ENCODE measurements at places on chromosomes 1 and 21.

- DNase-seq = no peak
These were observed 33.7 kb downstream of the TBX15 start for GRCh38 chr1:118954301-118954905.

DNA sequence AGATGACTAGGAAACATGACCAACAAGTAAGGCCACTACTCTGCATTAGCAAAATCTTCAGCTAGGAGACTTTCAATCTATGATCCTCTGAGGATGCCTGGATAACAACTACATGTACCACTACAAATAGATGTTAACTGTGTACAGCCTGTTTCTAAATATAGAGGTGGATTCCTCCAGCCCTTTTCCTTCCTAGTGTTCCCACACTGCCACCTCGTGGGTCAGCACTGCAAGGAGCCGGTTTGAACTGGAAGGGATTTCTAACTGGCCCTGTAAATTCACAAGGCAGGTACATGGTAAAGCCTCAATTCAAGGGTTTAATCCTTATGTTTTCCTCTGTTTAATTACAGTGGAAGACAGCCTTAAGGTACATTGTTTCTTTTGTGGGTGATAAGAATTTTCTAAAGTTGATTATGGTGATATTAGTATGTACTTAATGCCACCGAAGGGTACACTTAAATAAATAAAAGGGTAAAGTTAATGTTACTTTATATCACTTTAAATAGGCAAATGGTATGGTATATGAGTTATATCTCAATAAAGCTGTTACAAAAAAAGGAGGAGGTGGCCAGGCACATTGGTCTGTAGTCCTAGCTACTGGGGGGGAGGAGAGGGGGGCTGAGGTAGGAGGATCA is 14.4 kb downstream of the SMYD3 start:
- peak; percentile 90 for DNase-seq

DNA sequence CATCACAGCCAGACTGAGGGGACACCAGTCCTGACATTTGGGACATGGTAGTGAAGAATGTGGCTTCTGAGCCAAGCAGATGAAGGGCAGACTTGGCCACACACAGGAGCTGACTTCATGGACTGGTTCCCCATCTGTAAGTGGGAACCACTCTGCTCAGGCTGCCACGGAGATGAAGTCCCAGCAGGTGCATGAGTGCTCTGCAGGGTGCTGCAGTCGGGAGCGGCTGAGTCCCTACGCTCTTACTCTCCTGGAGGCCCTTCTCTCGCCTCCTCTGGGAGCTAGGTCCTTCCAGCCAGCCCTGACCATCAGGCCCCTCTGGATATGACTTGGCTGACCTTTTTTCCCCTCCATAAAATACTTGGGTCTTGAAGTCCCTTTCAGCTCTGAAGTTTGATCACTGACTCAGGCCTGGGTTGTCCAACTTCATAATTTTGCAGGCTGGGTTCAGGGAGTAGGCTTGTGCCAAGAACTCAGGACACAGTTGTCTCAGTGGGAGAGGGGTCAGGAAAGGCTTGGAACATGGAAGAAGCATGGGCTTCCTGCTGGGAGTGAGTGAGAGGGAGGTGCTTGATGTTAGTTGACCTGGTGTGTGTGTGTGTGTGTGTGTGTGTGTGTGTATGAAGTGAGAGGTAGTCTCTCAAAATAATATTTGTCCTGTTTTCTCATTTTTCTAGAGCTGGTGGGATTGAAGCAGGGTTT is 21.0 kb upstream of the EPS8L3 start:
- DNase-seq = no peak

GRCh38 chr21:14523234-14523633 is 22.9 kb downstream of the SAMSN1 start:
- no peak for DNase-seq

DNA sequence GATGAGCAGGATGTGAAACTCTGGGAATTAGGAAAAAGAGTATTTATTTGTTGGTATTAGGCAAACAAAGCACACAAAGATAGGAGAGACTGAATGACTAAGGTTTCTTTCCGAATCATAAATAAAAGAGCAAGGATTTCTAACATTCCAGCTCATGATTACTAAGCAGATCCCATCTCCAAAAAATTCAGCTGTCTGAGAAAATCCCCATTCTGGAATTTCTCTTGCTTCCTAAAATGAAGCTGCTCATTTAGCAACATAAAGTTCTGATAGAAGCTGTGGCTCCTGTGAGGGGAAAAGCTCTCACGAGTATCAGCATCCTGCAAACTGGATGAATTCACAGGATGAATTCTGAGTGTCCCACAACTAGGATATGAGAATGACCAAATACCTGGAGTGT is 6.7 kb upstream of the SH2D5 start:
- DNase-seq = no peak

GRCh38 chr1:2269193-2269921 is 41.2 kb downstream of the SKI start:
- no peak for DNase-seq

DNA sequence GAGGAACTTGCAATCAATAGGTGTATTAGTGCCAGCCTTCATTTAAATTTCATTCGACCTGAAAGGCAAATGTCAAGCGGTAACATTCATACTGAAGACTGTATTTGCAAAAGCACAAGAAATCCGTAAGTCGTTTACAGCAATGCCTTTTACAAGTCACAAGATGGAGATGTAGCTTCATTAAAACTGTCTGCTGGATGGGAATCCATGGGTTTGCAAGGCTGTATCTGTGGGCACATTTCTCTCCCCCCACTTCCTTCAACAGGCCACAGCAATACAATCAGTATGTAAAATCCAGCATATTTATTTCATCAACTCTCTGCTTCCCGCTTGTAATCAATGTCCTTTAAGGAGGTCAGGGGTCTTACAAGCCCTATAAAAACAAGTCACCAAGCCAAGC is 147.1 kb downstream of the SLC45A1 start:
- no peak for DNase-seq

DNA sequence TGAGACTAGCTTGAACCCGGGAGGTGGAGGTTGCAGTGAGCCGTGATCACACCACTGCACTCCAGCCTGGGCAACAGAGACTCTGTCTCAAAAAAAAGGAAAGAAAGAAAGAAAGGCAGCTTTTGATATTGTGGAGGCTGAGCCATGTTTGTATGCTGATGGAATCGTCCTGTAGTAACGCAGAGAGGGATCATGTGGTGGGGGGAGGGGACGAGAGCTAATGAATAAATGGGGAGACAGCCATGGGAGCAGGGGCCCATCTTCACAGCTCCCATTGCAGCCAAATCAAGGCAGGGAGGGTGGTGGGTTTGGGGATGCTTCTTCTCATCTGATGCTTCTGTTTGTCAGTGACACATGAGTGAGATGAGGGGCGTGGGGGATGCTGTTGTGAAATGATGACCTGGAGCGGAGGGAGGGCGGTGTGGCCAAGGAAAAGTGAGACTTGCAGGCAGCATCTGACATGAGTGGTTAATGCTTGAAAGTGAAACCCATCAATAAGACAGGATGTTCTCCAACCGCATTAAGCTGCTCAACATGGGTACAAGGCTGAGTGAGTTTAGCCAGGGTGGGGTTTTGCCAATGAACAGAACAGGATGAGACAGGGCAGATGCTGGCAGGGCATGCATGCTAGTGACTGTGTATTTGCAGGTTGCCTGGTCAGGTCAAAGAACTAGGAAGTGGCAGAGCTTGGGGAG is 16.7 kb downstream of the SPATA21 start:
- no peak for DNase-seq

DNA sequence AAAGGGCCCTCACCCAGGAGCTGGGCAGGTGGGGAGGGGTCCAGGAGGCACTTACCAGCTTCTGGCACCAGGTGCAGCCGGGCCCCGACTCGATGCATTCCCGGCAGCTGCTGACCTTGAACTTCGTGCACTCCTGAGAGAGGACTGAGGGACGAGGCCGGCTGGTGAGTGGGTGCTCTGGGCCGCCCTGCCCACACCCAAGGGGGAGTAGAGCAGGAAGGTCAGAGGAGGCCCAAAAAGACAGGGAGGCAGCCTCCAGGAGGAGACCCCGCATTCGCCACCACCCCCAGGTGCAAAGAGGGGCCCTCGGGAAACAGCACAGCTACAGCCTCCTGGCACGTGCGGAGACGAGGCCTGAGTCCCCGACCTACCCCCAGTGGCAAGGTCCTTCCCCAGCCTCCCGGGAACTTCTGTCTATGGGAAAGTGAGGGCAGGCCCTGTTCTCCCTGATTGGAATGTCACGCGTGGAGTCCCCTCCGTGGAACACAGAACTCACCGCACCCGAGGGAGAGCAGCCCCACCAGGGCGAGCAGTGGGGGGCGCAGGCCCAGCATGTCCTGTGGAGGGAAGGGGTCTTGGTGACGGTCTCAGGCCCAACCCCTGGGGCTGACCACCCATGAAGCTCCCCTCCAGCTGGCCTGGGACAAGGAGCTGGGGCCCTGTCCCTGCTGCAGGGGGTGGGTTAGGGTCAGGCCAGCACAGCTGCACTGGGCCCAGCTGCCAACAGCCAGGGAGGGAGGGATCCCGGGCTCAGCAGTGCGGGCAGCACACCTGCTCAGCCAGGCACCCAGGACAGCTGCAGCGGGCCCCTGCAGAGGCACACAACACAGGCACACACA is 10.3 kb downstream of the ITGB2 start:
- no peak for DNase-seq

- DNase-seq = no peak
These were observed 2.6 kb downstream of the PTTG1IP start for GRCh38 chr21:44870748-44871495.

DNA sequence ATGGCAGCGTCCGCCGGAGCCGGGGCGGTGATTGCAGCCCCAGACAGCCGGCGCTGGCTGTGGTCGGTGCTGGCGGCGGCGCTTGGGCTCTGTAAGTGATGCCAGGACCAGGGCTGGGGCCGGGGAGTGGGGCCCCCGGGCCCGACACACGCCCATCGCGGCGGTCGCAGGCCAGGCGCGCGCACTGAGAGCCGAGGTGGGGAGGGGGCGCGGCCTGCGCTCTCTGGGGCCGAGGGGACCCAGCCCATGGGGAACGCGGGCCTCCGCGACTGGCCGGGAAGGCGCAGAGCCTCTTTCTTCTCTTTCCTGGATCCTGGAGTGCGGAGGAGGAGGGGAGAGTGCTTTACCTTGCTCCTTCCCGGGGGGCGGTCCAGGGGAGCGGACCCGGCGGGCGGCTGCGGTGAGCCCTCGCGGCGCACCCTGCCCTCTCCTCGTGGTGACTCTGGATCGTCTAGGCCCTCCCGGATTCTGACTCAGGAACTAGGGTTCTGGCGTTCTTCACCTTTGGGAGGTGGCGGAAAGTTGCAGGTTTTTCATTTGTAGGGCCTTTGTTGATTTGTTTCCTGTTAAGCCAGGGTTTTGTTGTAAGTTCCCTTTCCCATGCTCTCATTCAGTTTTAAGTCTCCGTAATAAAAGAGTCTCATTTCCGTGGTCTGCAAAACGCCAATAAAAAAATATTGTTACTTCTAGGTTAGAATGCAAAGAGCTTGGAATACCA is 529 bp downstream of the MPZL1 start:
- no peak for DNase-seq

DNA sequence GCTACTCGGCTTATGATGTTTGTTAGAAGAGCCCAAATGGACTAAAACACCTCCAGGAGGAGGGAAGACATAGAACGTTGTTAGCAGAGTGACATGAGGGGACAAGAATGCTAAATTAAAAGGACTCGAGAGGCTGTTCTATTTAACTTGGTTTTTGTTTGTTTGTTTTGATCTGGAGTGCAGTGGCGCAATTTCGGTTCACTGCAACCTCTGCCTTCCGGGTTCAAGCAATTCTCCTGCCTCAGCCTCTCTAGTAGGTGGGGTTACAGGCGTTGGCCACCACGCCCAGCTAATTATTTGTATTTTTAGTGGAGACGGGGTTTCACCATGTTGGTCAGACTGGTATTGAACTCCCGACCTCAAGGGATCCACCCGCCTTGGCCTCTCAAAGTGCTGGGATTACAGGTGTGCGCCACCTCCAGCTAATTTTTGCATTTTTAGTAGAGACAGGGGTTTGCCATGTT is 5.1 kb upstream of the HNRNPU start:
- DNase-seq = no peak

DNA sequence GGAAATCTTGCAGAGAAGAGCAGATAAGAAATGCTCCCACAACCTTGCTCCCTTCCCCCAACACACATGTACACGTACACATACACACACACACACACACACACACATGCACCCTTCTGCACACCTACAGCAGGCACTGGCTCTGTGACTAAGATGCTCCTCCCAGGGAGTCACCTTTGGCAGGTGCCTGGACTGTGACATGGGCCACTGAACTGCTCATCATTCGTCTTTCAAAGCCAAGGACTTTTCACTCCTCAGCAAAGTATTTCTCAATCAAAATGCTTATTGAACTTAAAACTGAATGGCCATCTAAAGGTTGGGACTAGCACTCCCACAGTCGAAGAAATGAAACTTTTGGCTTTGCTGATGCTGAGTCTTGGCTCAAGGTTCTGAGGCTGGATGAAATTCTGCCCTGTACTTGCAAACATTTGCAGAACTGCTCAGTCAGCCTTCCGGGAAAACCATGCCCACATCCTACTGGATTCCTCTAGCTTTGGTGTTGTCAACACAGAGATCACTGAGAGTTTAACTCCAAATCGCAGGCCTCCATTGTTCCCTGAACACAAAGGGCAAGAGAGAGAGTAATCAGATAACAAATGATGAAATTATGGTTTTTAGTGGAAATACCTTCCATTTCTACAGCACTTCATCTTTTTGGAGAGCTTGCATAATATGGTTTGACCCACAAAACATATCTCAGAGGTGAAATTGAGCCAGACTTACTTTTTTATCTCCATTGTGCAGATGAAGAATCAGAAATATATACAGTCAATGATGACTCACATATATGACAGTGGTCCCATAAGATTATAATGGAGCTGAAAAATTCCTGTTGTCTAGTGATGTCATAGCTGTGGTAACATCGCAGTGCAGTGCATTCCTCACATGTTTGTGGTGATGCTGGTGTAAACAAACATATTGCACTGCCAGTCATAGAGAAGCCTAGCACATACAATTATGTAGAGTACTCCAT is 72.4 kb upstream of the BCAR3 start:
- no peak for DNase-seq

GRCh38 chr1:184033711-184034167 is 3.8 kb downstream of the COLGALT2 start:
- DNase-seq = no peak

DNA sequence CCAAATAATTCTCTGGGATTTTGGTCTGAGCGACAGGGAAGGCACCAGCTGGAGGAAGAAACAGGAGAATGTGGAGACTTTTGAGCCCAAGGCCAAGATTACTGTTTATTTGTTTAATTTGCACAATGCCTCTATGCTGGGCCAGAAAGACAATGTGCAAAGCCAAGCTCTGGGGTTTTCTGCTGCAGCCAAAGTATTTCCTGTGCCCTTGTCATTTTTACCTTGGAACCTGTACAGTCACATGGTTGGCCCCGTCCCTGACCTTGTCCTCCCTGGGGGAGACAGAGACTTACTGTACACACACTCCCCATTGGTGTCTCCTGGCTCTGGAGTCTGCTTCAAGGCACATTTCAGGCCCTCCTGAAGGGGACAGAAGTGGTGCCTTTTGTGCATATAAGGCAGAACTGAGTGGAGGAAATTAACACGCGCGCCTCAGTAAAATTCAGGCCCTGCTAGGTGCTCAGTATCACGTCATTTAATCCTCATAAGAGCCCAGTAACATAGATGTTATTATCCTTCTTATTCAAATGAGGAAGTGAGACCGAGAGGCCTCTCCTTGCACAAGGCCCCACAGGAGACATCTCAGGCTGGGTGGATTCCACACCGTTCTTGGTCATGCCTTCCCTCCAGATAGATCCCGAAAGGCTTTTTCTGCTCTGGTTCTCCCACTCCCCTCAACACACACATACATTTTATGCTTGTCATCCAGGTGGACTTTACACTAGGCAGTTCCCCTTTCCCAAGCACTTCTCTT is 21.1 kb downstream of the C1orf115 start:
- DNase-seq = peak; percentile 37

Data from esophagus muscularis mucosa (tissue), 4 donors.